GM04504 (cell line): ENCODE measurements at places on chromosomes 1 and 21.
A peak's percentile ranks its signal among the peaks of the same experiment; 100 is the strongest.

GRCh38 chr1:223394706-223395105 is 1.5 kb downstream of the CCDC185 start:
- no peak for DNase-seq

DNA sequence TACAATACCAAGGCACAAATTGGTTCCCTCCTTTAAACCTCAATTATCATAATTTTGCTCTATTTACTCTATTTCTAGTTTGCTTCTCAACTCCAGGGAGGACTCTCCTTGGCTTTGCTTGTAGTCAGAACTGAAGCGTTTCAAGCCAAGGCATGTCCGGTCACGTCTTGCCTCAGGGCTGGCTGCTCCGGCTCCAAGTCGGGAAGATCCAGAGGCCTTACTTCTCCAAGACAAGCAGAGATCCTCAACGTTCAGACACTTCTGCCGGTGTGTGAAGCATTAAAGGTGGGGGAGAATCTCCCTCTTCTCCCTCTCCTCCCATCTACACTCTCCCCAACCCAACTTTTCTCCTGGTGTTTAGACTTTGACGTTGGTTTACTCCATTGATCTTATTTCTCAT is 7.2 kb upstream of the HHAT start:
- DNase-seq, result no peak

DNA sequence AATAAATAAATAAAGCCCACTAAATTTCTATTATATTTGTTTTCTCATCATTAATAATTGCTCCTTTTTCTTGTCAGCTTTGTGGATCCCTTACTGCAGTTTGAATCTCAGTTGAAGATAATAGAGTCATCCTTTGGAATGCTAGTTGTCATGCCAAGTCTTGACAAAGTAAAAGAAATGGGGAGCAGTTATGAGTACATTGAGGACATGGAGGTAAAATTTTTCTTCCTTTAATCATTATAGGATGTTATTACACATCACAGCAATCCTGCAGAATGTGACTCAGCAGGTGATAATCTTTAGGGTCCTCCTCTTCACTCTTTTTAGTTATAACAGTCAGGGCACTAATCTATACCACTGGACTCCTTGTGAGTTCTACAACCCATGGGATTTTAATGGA is 24.1 kb downstream of the MROH9 start:
- no peak for DNase-seq

DNA sequence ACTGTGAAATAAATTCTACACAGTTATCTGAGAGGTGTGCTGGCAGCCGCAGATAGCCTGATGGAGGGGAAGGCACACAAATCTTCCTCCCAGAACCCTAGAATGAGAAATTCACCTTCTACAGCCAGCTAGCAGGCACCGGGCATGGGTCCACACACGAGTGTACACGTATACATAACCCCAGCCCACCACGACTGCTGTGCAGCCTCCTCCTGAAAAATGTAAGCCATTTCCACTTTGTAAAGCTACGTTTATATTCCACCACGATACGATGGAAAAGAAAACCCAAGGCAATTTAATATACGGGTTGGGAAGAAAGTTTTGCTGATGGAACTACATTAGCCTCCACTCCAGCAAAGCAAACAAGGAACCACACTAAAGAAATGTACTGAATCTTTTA is 1.8 kb downstream of the BTG3 start:
- no peak for DNase-seq

DNA sequence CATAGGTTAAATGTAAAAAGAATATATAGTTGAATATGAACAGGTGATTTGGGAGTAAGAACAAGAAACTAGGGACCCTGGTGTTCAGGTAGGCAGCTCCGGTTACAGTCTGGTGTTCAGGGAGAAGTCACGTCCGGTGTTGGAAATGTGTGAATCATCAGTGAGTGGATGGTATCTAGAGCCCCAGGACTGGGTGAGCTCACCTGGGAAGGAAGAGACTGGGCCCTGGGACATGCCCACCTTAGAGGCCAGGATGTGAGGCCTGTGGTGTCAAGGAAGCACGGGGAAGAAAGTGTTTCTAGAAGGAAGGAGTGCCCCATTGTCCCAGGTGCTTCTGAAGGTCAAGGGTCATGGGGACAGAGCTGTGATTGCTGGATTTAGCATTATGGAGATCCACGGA is 1.5 kb upstream of the GJB3 start:
- DNase-seq, result no peak

DNA sequence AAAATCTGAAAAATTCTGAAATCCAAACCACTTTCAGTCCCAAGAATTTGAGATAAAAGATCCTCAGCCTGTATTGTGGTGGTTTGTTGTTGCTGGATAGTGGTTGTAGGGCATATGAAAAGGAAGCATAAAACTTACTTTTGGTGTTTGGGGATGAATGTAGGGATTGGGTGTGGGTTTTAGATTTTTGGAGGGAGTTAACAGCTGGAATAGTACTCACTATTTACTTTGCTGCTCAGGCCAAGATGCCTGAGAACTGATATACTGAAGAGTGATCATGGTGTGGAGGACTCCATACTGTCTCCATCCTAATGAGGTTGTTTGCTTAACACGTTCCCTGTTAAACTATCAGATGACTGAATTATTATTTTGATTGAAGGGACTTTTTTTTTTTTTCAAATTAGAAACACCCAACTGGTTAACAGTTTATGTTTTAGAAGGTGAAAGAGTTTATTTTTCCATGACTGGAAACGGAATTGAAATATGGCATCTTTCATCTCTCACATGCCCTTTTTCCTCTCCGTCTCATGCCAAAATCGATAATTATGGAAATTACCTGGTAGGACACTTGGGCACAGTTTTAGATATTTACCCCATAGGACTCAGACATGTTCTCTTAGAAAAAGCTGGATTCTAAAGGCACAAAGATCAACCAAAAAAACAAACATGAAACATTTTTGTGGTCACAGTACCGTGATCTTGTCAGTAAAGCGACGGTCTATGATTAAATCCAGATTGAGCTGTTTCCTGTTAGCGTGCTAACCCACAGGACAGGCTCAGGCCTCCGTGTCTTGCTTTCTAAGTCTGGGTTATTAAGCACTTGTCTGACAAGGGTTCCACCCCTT is 37.3 kb downstream of the RGL1 start:
- DNase-seq, result peak; percentile 90

DNA sequence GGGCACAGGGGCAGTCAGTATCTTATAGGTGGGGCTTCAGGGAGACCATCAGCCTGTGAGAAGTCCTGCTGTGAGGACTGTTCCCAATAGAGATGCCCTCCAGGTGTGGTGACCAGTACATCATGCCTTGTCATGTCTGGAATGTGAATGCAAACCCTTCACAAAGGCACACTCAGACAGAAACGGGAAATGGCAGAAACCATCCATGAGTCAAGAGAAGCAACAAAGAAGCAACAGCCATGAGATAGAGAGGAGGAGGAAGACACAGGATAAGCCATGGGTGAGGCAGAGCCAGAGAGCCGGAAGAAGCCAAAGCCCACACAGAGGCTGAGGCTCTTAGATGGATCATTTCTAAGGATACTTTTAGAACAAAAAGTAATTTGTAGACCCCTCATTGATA is 20.1 kb upstream of the ZP4 start:
- DNase-seq, result no peak

GRCh38 chr1:184624626-184625025 is 130.0 kb downstream of the EDEM3 start:
- no peak for DNase-seq

DNA sequence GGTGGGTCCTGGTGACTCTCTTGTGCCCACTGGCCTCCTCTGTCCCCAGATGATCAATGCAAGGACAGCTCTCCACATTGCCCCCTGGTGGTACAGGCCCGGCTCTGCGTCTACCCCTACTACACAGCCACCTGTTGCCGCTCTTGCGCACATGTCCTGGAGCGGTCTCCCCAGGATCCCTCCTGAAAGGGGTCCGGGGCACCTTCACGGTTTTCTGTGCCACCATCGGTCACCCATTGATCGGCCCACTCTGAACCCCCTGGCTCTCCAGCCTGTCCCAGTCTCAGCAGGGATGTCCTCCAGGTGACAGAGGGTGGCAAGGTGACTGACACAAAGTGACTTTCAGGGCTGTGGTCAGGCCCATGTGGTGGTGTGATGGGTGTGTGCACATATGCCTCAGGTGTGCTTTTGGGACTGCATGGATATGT is 10.8 kb downstream of the ADAMTSL4 start:
- DNase-seq, result no peak

DNA sequence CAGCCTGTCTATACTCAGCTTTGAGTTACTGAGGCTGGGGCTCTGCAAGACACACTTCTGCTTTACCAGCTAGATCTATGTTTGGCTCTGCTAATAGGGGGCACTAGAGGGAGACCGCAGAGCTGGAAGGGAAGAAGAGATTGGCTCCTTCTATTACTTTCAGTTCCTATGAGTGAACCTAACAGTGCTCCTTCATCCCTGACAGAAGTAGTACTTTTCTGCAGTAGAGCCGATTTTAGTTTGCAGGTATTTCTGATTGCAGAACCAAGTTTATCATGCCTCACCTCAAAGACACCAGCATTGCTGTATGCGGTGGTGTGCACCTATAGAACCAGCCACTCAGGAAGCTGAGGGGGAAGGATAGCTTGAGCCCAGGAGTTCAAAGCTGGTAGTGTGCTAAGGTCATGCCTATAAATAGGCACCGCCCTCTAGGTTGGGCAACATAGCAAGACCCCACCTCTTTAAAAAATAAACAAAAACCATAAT is 5.7 kb upstream of the ZDHHC18 start:
- DNase-seq, result no peak

GRCh38 chr1:155004352-155005075 is 1.9 kb downstream of the ZBTB7B start:
- DNase-seq, result no peak

DNA sequence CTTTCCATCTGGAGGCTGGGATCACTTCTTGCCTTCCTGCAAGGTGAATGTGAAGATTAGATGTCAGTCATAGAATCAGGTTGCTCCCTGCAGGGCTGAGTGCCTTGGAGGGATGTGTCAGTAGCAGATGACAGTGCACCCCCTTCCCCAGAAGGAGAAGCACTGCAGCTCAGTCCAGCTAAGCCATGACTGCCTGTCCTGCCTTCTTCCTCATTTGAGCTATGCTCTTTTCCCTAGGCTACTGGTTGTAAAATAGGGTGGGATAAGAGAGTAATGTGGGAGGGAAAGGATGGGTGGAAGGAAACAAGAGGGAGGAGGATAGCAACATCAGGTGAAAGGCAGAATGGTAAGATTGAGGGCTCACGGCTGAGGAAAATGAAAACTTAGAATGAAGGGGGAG is 11.1 kb upstream of the FABP3 start:
- no peak for DNase-seq

DNA sequence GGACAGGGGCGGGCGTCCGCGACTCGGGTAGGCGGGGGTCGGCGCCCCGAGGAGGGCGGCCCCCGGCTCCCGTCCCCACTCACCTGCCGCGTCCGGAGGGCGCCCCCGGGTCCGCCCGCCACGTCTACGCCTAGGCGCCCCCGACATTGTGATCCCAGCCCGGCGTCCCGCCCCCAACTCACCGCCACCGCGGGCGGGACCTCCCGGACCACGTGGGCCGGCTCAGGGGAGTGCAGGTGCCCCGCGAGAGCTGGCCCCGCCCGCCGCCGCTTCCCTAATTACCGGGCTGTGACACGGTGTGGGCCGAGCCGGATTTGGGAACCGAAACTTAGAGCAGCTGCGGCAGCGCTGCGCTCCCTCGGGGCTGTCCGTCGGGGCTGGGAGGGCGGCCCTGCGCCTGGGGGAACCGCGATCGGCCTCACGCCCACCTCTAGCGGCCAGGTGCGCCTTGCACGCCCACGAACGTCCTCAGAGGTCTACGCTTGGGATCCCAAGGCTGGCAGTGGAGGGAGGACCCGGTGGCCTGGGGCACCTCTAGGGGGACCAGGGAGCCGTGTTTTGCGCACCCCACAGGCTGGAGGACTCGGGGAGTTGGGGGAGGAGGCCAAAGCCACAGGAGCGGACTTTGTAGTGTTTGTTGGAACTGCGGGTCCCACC is 521 bp upstream of the NADK start:
- DNase-seq, result no peak

DNA sequence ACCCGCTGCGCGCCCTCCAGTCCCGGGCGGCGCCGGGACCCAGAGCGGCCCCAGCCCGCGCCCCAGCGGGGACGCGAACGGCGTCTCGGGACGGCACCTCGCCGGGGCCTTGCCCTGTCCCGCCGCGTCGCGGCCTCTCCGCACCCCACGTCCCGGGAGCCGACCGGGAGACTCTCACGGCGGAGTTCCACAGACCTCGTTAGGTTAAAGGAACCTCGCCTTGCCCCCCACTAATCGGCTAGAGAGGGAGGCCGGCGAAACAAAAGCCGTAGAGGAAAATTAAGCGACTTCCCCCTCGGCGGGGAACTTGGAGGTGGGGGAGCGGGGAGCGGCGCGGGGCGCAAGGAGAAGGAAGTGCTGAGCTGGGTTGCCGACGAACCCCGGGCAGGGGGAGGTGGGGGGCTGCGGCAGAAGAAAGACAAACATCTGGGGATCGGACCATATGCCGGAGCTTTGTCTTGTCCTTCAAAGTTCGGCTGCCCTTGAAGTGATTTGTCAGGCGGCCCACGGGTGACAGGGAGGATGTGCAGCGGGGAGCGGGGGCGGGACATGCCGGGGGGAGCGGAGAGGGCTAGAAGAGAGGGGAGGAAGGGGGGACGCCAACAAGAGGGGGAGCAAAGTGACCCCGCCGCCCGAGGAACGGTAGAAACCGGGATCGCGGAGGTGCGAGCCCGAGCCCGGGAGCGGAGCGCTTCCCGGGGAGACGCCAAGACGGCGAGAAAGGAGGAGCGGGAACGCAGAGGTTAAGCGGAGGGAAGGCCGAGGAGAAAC is 120.0 kb upstream of the RRP15 start:
- no peak for DNase-seq

DNA sequence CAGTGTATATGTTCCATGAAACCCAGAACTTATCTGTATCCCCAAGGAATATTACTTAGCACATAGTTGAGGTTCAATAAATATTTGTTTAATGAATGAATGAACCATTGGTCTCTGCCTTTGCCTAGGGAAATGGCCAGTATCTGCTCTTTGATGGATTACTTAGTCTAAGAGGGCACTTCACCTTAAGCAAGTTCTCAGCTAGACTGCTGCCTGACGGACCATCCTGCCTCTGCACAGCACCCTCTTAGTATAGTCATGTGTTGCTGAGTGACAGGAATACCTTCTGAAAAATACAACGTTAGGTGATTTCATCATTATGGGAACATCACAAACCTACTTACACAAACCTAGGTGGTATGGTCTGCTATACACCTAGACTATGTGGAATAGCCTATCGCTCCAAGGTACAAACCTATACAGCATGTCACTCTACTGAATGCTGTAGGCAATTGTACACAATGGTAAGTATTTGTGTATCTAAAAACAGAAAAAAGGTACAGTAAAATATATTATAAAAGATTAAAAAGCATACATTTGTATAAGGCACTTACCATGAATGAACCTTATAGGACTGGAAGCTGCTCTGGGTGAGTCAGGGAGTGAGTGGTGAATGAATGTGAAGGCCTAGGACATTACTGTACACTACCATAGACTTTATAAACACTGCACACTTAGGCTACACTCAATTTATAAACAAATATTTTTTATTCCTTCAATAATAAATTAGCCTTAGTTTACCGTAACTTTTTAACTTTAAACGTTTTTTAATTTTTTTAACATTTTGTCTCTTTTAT is 83.7 kb upstream of the LRRC8D start:
- no peak for DNase-seq
